ENCODE measurements at places on chromosomes 1 and 21.

DNA sequence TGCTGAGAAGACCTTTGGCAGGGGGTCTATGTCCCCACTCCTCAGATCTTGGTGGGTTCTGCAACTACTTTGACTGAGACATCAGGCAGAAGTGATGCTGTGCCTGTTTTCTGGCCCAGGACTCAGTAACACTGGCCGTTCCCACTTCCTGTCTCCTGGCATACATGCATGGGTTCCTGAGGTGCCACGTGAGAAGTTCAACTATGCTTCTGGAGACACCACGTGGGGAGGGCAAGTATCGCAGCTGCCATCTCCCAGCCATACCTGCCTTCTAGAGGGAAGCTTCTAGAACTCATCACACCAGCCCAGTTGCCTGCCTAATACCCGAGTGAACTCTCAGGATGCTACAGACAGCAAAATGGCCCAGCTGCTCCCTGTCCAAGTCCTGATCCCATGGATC, 65.8 kb downstream of the TRABD2B start:
- DNase-seq = no peak

DNA sequence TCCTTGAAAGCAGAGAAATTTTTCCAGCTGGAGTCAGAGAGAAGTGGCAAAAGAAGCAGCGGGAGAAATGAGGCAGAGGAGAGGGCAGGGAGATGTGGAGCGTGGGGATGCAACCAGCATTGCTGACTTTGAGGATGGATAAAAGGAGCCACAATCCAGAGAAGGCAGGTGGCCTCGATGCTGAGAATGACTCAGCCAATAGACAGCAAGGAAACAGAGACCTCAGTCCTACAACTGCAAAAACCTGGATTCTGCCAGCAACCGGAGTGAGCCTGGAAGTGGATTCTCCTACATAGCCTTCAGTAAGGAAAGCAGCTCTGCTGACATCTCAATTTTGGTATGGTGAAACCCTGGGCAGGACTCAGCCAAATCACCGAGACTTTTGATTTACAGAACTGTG, 128.9 kb upstream of the ATP1B1 start:
- DNase-seq = no peak

GRCh38 chr21:28247454-28248020, 745.1 kb downstream of the LTN1 start:
- no peak for DNase-seq

GRCh38 chr21:37580666-37581065, 214.1 kb downstream of the DYRK1A start:
- DNase-seq = no peak

DNA sequence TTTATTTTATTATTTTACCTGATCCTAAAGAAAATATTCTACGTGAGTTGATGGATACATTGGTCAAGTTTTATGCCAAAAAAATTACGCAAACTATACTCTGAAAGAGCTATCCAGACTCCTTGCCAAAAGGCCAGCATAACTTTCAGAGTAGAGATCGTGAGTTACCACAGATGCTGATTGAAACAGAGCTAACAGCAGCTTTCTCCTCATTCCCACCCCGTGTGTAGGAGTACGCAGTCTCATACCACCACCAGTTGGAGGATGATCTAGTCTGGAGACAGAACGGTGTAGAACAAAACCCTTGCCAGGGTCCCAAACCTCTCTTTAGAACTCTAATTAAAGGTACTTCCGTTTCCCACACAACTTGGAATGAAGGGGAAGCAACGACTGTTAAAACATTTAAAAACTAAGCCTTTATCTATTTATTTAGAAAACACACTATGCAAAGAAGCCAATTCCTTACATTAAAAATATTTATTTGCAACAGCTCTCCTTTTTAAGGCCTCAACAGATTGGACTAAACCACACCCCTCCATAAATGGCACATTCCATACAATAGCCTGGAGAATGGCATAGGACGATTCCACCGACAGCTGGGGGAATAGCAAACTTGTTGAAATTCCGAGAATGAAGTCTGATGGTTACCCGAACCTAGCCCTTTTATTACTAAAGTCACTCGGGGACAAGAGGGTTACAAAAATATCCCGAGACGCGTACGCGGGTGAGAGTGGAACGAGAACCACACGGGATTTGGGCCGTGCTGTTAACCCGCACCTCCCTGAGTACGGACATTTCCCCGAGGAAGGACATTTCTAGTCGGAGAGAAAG, 1.4 kb downstream of the NUCKS1 start:
- no peak for DNase-seq

GRCh38 chr1:32231843-32232432, 9.7 kb downstream of the EIF3I start:
- no peak for DNase-seq

- DNase-seq = no peak
Measured at GRCh38 chr21:39109596-39110210, 73.5 kb downstream of the PSMG1 start.

DNA sequence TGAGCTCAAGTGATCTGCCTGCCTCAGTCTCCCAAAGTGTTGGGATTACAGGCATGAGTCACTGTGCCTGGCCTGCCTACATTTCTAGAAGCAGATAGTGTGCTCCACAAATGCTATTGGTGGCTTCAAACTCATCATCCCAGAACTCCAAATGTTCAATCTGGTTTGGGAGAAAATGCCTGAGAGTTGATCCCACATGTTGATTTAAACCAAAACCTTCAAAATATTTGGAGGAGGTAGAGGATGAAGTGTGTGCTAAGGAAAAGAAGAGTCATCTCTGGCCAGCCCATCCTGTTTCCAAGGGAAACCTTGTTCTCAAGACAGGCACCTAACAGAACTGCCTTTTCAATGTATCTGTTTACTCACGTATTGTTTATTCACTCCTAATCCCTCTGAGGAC, 55.4 kb upstream of the GRHL3 start:
- DNase-seq = no peak

- DNase-seq = no peak
Measured at GRCh38 chr1:2840036-2840809, 38.7 kb upstream of the TTC34 start.

DNA sequence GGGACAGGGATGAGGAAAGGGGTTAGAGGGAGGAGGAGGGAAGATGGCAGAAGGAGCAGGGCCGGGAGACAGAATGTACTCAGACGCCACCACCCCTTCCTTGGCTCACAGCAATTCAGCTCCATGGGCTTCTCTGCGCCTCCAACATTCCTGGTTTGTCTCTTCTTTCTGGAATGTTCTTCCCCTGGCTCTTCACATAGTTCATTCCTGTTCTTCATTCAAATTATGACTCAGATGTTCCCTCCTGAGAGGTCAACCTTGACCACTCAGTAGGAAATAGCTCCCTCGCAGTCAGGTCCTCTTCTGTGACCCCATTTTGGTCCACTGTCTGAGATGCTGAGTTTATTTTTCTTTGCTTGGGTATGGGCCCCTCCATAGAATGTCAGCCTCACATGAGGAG, 203.2 kb downstream of the C1orf94 start:
- no peak for DNase-seq

DNA sequence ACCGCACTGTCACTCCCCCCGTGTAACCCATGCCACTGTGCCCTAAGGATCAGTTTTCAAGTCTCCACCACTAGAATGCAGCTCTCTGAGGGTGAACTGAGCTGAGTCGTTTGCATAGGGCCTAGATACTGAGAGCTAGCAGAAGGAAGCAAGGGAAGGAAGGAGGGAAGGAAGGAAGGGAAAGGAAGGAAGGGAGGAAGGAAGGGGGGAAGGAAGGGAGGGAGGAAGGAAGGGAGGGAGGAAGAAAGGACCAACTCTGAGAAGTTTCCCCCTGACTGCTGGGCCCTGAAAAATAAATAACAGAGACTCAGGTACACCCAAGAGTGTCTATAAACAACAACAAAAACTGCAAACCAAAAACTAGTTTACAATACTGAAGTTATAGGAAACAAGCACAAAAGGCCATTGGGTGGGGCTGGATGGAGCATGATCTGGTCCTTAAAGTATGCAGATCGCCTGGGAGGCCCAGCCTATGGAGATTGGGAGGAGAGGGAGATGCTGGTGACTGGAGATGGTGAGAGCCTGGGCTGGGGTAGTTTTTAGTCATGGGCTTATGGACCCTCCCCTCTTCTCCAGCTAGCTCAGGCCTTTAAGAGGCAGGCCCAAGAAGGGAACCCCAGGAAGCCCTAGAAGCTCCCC, 1.7 kb upstream of the MRPS15 start:
- no peak for DNase-seq

- DNase-seq = no peak
Measured at GRCh38 chr1:198105185-198105584, 51.6 kb upstream of the NEK7 start.

- no peak for DNase-seq
Measured at GRCh38 chr1:29683472-29683871, 447.1 kb downstream of the PTPRU start.

DNA sequence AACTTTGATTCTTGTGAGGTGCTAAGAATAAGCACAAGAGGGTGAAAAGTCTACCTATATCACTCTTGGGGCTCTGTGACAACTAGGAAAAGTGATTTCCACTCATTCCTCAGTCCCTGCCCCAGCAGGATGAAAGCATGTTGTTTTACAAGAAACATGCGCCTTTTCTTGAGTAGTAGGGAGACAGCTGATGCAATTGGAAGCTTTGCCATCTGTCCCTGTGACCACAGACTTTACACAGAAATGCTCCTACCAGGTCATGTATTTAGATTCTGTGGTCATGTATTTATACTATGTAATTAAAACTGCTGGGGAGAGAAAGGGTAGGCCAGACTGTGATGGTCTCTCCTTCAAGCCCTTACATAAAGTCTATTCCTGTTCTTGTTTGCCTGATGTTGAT, 445.5 kb downstream of the PTPRC start:
- no peak for DNase-seq

DNA sequence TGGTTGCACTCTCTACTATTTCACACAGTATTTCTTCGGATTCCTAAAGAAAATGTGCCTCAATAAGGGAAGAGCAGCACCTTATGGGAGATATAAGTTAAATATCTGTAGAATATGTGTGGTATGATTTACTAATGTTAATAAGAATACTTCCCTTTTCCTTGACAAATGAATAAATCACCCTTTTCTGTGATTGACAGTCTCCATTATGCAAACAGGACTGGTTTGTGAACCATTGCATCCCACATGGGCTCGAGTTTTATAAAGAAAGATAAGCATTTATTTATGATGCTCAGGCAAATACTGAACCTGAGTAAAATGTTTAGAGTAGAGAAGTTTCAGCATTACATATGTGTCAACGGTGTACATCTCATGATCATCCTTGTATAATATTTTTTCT, 587.7 kb upstream of the BRINP3 start:
- DNase-seq = no peak

GRCh38 chr1:93588206-93588605, 93.4 kb downstream of the BCAR3 start:
- no peak for DNase-seq

- no peak for DNase-seq
Measured at GRCh38 chr1:10694274-10694632, 102.2 kb downstream of the CASZ1 start.

DNA sequence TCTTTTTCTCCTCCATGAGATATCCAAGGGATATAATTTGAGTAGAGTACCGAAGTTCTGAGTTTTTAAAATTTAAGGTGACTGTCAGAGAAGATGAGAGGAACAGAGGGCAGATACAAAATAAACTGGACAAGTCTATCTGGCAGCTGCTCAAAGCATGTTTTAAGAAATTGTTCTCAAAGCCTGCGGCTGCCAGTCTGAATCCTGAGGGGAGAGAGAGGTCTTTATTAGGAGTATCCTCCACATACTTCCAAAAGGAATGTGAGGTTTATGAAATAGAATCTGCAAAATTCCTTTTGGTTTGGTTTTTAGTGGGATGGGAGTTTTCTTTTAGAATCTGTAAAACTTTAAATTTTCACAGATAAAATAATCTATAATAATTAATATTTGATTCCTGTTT, 41.3 kb downstream of the TTC13 start:
- DNase-seq = no peak

GRCh38 chr1:61042466-61043009, 39.8 kb upstream of the NFIA start:
- no peak for DNase-seq

DNA sequence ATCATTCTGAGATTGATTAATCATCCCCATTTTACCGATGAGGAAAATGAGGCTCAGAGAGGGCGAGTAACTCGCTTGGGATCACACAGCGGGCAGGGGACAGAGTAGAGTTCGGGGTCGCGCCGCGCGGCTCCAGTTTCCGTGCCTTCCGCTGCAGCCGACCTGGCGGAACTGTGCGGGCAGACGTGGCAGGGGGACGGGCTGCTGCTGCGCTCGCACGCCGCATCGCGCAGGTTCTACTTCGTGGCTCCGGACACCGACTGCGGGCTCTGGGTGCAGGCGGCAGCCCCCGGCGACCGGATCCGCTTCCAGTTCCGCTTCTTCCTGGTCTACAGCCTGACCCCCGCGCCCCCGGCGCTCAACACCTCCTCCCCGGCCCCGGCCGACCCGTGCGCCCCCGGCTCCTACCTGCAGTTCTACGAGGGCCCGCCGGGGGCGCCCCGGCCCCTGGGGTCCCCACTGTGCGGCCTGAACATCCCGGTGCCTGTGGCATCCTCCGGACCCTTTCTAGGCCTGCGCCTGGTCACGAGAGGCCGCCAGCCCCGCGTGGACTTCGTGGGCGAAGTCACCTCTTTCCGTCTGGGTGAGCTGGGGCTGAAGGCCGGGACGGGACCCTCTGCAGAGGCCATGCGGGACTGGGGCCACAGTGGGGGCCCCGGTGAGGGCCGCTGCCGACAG, 2.3 kb downstream of the LDLRAD2 start:
- no peak for DNase-seq

DNA sequence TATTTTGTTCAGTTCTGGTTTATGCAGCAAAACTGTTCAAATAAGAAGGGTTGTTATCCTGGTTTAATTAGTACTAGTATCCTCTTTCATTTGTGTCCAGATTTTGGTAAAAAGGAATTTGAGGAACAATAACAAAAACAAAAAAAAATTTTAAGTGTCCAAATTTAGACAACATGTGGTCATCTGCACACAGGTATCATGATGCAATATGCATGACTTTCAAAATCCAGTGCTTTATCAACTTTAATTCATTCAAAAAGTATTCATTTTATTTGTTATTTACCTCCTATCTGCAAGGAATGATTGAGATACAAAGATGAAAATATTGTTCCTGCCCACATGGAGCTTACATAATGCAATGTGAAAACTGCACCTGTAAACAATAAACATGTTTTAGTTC, 16.7 kb upstream of the MAGI3 start:
- DNase-seq = no peak

GRCh38 chr1:64405833-64406232, 64.1 kb upstream of the CACHD1 start:
- no peak for DNase-seq

DNA sequence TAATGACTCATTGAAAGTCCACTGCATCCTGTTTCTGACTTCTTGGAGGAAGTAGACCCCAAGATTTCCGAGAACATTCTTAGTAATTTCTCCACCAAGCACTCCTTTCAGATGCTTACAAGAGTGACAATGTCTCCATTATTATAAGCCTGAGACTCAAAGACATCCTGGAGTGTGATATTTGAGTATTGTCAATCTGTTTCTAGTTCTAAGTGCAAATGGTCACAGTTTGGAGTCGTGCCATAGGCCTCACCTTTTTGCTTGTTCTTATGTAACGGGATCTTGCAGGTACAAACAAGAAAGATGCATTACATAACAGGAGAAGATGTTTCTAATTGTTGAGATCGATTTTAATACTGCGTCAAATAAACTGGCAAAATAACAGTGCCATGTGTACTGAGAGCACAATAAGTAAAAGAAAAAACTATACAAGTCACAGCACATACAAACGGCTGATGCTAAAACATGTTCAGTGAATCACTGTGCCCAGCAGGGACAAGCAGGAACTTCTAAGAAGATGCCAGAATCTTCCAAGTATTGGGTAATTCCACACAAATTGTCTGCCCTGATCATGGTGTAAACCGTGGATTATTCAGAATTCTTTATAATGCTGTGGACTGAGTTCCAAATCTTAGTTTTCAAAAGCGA, 54.1 kb downstream of the CD2 start:
- no peak for DNase-seq

GRCh38 chr1:71780681-71781080, 501.7 kb downstream of the NEGR1 start:
- DNase-seq = no peak

Measured in cortex of kidney (tissue), 1 donor.